ENCODE measurements at places on chromosomes 1 and 21.

GRCh38 chr1:194723067-194723466 is 1536.7 kb upstream of the B3GALT2 start:
- no peak for DNase-seq

- no peak for DNase-seq
Measured at GRCh38 chr21:32455548-32455947, 43.0 kb downstream of the EVA1C start.

- no peak for DNase-seq
Measured at GRCh38 chr21:44070391-44070790, 36.8 kb upstream of the PWP2 start.

GRCh38 chr1:155168456-155169210 is 4.5 kb downstream of the KRTCAP2 start:
- DNase-seq, result no peak

- no peak for DNase-seq
Measured at GRCh38 chr21:28018741-28019669, 973.7 kb downstream of the LTN1 start.

GRCh38 chr21:34713621-34714020 is 44.8 kb downstream of the CLIC6 start:
- no peak for DNase-seq

DNA sequence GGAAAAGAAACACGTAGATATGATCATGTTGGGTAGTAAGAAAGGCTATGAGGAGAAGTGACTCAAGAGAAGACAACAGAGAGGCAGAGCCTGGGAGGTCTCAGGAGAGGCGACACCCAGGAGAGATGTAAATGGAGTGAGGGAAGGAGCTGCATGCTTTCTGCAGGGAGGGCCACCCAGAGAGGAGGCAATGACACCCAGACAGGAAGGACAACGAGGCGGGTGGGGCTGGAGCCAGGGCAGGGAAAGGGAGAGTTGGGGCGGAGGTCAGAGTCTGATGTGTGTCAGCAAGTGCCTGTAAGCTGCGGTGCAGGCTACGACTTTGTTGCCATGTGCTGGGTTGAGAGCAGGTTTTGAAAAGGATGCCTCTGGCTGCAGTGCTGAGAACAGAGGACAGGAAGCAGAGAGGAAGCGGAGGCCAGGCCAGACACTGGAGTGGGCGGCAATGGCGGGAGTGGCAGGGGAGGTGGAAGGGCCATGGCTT is 31.3 kb downstream of the SLC1A7 start:
- DNase-seq, result no peak

- no peak for DNase-seq
Measured at GRCh38 chr21:34695434-34695833, 26.6 kb downstream of the CLIC6 start.

- DNase-seq, result peak; percentile 93
Measured at GRCh38 chr1:77536813-77537212, 145.6 kb downstream of the ZZZ3 start.

DNA sequence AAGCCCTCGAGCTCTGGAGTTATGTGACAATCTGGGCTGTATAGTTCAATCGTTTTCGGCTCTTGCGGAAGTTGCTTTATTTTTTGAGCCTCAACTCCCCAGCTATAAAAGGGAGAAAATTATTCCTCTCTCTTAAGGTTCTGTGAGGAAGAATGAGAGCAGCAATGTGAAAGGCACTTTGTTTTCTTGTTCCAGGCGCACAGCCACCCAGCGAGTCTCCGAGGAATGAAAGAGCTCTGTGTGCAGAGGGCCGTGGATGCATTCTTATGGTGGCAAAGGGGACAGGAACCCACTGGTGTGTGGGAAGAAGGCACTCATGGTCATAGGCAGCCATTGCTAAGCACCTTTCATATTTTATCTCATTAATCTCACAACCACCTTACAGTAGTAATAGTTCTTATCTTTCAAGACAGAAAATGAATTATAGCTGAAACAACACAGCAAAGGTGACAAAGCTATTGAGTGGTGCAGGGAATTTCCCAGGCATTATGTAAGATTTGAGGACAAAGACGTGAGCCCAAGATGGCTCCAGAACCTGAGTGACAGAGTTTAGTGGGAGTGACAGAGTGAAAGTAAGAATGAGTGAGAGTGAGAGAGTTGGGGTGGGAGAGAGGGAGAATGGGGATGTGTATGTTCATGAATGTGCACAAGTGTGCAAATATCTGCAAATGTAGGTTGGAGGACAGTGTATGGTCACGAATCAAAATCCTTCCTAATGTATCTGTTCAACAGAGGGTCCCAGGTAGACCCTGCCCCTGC is 9.4 kb downstream of the CYP2J2 start:
- no peak for DNase-seq

- peak; percentile 50 for DNase-seq
Measured at GRCh38 chr1:197065559-197065958, 1.5 kb downstream of the F13B start.

DNA sequence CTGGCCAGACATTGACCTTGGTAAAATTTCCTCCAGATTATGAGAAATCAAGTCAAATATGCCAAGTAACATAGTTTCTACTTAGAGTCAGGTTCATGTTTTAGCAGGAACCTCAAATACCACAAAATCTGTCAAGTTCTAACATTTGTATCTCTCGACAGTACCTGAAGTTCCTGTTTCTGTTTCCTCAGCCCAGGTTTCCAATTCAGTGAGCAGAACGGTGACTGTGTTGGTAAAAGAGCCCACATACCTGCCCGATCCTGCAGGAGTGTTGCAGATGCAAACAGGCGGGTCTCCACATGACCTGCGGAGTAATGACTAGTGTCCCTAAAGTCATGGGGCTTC is 57.9 kb upstream of the LGALS8 start:
- DNase-seq, result no peak

- DNase-seq, result no peak
Measured at GRCh38 chr1:184482136-184482535, 95.3 kb downstream of the C1orf21 start.

DNA sequence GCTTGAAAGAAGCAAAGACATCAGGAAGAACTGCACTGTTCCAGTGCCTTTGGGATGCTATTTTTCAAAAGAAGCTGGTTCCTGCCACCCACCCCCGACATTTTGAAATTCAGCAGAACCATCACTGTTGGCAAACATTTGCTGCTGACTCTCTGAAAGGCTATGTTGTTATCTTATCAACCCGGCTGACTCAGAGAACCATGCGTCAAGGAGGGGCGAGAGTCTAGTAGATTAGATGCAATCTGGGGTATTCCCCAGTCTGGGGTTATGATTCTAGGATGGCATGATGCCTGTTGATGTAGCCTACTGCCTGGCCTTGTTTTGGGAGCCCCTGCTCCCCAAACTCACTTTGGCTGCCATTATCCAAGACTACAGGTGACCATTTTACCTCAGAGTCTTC is 267.8 kb upstream of the RUNX1 start:
- no peak for DNase-seq

GRCh38 chr1:1594602-1595260 is 5.2 kb downstream of the FNDC10 start:
- DNase-seq, result no peak

DNA sequence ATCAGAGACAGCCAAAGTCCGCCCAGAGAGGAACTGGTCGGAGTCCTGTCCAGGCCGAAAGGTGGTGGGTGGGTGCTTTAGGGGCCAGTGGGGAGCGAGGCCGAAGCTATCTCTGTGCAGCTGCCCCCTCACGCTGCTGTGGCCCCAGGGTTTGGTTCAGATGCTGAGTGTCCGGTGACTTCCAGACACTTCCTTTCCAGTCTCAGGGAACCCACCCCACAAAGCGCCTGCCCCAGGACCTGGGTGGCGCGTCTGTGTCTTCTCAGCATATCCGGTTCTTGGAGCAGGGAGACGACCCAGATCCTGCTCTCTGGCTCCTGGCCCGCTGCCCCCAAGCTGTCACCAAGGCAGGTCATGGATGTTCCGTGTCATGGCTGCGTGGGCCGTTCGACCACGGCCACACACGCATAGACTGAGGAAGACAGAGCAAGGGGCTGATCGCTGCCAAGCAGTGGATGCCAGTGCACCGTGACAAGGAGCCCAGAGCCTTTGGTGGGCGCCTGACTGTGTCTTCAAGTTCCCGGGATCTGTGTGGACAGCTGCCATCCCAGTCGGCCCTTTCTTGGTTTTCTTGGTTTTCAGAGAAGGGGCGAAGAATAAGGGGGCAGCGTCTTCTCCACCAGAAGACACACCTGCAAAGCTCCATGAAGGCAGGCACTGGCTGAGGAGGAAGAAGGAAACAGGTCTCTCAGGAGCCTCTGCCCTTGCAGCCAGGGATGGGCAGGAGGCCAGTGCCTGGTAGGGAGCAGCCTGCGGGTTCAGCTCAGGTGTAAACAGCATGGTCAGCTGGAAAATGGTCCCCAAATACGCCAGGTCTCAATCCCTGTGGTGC is 22.9 kb upstream of the COL18A1 start:
- DNase-seq, result no peak

- no peak for DNase-seq
Measured at GRCh38 chr1:176884286-176884685, 280.2 kb downstream of the ASTN1 start.

- peak; percentile 2 for DNase-seq
Measured at GRCh38 chr1:201229771-201230635, 39.4 kb downstream of the IGFN1 start.

GRCh38 chr21:19900149-19900548 is 1098.1 kb upstream of the NCAM2 start:
- DNase-seq, result no peak
